ENCODE measurements at places on chromosomes 13 and 19.
A peak's percentile ranks its signal among the peaks of the same experiment; 100 is the strongest.

- peak; percentile 77 for DNase-seq
These were observed 6.1 kb downstream of the BEST2 start for GRCh38 chr19:12757544-12758274.

DNA sequence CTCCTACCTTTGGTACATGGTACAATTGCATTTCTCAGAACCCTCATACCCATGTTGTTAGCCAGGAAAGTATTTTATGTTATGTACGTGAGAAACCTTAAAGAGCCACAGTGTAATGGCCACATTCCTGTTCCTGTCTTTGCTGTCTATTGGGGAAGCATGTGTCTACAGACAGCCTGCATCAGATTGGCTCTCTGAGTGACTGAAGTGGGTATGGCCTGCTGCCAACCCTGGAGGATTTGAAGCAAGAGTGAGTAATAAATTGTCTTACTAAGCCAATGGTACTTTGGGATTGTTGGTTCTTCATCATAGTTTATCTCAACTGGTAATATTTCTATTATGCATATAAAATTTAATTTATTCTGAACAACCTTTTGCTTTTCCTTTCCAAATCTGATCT, 574.1 kb downstream of the LMO7 start:
- peak; percentile 55 for DNase-seq

DNA sequence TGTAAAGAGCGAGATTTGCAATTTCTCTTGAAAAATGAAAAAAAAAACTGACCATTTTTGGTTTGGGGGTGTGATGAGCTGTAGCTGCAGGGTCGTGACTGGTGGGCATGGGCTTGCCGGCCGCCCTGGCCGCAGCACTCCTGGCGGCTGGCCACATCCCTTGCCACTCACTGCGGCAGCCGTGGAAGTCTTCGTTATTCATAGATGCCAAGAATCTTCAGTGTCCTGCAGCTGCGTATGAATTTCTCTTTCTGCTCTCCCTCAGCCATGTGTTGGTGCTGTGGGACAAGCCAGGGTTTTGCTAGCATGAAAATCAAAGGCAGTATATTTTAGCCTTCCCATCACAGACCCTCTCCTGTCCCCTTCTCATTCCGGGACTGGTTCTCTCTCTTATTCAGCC, 151.7 kb upstream of the TSHZ3 start:
- no peak for DNase-seq

- no peak for DNase-seq
These were observed 8.2 kb downstream of the SMIM24 start for GRCh38 chr19:3471954-3472655.

GRCh38 chr13:51785712-51786424, 18.1 kb downstream of the DHRS12 start:
- no peak for DNase-seq

GRCh38 chr19:13428352-13428751, 77.9 kb downstream of the CACNA1A start:
- DNase-seq, result peak; percentile 22

DNA sequence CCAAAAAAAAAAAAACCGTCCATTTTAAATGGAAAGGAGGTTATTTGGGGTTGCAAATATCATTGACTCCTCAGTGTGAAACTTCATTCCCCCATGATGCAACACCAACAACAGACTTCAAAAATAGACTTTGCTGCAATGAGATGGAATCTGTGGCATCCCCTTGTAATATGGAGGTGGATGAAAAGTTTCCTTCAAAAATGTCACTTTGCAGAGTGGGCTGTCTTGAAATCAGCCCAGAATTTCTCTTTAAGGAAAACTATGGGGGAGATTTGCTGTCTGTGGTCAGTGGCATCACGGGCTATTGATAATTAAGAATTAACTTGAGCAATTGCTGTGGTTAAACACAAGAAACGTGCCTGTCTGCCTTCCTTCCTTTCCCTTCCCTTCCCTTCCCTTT, 1.5 kb downstream of the GPR18 start:
- peak; percentile 73 for DNase-seq

- no peak for DNase-seq
These were observed 327 bp downstream of the PTGER1 start for GRCh38 chr19:14474827-14475226.

DNA sequence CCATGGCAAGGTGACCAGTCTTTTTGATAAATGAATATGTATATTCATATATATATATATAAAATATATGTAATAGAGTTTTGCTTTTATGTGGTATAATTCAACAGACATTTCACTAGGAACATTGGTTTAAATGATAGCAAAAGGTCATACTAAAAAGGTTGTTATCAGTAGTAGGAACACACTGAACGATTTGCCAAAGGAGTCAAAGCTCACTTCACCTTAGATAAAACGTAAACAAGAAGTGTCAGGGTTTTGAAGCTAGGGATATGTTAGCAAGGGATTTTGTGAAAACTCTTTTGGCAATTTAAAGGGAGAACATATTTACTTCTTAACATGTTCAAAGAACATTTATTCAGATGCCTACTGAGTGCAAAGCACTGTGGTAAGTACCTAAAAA, 8.0 kb upstream of the HS6ST3 start:
- DNase-seq, result no peak

GRCh38 chr19:43957891-43958290, 6.9 kb downstream of the ZNF221 start:
- peak; percentile 86 for DNase-seq

- DNase-seq, result peak; percentile 6
These were observed 24.2 kb downstream of the MIPEP start for GRCh38 chr13:23865026-23865425.
